ENCODE measurements at places on chromosomes 12 and 14. TPM values are rescaled to one million over a fixed set of nuclear protein-coding genes. Genes with fewer than 3 reads are reported as not detected.

Gene BDKRB2
- total RNA-seq, result 3.8 TPM

Gene RNASE4
- 12.1 TPM for total RNA-seq

Gene HIP1R
- 23.5 TPM for total RNA-seq

Gene KRT81
- 412 TPM for total RNA-seq

Gene HOXC5
- not detected for total RNA-seq

Gene OR10P1
- not detected for total RNA-seq

Gene NUDT4
- total RNA-seq, result 48.4 TPM

GRCh38 chr14:29222671-29223268 lies 456.2 kb downstream of the FOXG1 start:
- DNase-seq, result peak; percentile 65

DNA sequence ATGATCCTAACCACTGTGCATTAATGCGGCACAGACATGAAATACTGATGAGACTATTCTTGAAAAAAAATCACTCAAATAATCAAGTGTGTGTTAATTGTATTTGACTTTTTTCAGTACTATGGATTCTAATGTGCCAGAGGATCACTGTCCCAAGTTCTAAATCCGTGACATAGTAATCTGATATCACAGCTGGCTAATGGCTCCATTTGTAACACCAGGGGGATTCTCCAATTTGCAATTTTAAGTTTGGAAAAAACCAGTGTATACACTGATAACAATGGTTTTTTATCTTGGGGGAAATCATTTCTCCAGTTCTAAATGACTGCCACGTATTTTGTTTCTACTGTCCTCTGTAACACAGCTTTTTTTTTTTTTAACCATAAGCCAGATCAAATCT lies 33.0 kb downstream of the MPHOSPH9 start:
- DNase-seq, result no peak

DNA sequence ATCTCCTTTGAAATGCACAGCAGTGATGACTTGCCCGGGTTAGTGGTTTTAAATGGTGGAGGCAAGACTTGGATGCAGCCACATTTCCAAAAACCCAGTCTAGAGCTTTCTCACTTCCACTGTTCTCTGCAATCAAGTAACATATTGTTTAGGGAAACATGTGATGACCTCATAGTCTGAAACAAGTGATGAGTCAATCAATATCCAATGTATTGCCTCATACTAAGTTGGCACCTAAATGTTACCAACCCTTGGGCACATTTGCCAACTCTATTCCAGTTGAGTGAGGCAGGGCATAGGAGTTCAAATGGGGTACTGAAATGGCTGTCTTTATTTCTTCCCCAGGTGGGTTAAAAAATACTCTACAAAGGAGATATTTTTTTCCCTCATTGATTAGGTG lies 1105.4 kb downstream of the VRK1 start:
- no peak for DNase-seq

- DNase-seq, result peak; percentile 64
Measured at GRCh38 chr14:59187802-59188460, 536 bp upstream of the DAAM1 start.

DNA sequence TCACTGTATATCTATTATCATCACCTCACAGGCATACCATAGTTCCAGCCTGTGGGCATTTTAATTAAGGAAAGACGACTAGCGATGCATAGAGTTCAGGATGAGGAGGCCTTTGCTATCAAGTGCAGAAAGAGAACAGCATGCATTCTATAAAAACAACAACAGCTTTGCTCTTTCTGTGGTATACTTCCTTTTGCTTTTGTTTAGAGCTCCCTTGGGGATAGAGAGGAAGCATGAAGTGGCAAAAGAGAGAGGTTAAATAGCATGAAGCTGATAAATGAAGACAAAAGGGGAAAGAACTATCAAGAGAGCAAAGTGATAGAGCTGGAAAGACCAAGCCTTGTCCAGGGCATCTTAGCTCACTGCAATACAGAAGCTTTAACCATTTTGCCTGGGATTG lies 23.5 kb downstream of the IFNG-AS1 start:
- no peak for DNase-seq

DNA sequence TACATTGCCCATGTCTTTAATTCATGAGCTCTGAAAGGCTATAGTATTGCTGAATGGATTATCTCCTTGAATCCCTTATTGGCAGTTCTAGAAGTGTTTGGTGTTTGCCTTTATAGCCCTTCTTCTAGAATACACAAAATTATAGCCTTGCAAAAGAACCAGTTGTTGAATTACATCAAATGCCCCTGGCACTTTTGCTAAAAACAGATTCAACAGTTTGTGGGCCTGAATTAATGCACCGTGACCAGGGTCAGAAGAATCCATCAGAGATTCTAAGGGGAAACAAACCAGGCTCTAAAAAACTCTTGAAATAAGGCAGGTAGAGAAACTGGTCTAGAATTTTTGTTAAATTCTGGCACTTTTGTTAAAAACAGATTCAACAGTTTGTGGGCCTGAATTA lies 197.8 kb downstream of the SOX5 start:
- no peak for DNase-seq

GRCh38 chr14:52018252-52018651 lies 28.9 kb downstream of the RTRAF start:
- DNase-seq, result no peak

GRCh38 chr12:64258576-64258975 lies 36.5 kb upstream of the KICS2 start:
- peak; percentile 7 for DNase-seq

DNA sequence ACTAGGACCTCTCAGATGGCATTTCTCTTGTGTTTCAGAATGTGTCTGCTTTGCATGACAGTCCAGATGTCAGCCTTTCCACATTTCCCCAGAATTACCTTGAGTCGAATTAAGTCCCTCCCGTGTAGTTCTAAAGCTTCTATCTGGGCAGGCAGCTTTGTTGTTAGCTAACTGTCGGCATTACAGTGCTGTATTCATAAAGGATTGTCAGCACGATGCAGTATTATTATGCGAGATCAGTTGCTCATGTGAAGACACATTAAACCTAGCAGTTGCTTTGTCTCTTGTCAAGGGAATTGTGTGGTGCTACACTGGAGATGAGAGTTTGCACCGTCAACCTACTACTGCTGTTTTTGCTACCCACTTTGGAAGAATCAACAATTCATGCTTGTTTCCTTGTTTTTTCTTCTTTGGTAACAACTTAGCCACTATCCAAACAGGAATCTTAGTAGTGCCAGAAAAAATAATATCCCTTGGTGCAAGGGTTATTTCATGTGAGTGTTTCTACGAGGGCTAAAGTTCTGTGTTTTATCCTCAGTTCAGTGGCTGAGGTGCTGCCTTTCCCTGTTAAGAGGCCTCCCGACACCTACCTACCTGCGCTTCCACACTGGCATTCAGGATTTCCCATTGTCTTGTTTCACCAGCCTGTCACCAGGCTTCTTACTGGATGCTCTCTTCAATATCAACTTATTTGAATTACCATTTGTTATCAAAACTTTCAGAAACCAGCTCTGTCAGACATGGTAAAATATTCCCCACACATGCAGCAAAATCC lies 297.9 kb upstream of the G2E3 start:
- no peak for DNase-seq

DNA sequence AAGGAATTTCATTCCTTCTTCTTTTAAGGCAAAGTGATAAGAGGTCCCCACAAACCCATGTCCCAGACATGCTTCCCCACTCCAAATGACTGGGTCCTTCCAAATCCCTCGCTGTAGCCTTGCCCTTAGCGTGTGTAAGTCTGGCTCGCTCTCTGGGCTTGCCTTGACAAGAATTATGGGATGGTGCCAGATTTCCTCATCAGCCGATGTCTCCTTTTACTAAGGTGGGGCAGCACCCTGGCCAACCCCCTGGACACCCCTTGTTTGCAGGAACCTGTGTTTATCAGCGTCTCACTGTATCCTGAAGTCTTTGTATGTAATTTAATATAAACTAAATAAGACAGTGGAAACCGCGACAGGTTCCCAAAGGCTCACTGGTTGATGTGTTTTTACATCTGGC lies 493.3 kb downstream of the EGLN3 start:
- DNase-seq, result no peak

DNA sequence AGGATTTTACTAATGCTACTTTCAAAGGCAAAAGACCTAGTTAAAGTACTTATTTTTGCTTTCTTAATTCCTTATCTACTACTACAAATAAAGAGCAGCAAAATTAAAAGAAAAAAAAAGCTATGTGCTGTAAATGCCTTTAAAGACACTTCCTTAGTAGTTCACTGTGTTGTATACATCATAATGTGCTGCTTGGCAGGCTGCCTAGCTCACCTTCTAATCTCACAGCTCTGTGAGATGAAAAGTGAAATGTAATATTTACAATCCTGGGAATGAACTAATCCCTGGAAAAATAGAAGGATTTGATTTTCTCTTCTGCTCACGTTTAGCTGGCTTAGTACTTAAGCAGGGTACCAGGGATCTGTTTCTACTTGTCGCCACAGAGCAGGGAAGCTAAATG lies 184.4 kb upstream of the ALG10B start:
- no peak for DNase-seq

DNA sequence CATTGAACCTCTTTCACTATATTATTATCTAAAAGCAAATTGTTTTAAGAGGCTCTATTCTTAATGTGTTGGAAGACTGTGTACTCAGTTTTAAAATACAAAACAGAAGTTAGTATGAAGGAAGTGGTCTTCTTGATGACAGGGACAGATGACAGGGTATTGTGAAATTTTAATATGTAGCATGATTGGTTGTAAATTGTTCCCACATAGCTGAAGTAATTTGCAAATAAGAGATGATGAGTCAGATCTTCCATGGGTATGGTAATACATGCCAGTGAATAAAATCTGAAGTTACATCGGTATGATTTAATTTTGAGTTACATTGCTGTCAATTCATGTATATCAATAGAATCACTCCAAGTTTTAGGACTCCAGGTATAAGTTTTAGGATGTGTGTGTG lies 454.8 kb downstream of the AEBP2 start:
- DNase-seq, result peak; percentile 70

DNA sequence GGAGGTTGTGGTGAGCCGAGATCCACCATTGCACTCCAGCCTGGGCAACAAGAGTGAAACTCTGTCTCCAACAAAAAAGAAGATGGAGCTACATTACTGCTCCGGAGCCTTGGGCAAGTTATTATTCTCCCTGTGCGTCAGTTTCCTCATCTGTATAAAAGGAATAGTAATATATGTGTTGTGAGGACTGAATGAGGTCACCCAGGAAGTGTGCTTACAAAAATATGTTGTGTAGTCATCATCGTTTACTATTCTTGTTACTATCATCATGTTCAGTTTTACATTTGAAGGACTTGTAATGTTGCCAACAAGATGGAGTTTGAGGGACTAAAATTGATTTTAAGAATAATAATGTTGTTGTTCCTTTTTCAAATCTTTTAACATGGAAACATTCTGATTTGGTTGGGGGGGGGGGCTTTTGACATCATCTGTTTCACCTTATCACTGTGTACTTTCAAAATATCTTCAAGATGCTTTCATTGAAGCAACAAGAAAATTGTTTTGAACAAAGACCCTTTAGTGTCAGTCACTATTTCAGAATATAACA lies 156.8 kb downstream of the PDE3A start:
- peak; percentile 60 for DNase-seq

DNA sequence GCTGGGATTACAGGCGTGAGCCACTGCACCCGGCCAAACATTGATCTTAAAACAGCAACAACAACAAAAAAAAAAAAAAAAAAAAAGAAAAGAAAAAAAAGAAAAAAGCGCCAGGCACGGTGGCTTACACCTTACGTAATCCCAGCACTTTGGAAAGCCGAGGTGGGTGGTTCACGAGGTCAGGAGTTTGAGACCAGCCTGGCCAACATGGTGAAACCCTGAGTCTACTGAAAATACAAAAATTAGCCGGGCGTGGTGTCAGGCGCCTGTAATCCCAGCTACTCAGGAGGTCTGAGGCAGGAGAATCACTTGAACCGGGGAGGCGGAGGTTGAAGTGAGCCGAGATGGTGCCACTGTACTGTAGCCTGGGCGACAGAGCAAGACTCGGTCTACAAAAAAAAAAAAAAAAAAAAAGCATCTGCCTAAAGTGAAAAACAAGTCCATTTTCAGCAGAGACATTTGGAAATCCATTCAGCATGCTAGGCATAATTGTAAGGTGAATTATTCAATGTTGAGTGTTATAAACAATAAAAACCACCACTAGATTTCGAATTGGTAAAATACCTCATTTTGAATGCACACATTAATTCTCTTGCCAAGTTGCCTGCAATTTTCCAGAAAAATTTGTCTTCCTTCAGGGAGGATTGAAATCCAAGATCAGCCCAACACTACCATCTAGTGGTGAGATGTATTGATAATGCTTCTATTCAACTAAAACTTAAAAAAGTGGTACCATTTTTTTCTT lies 8.0 kb upstream of the CERS5 start:
- peak; percentile 71 for DNase-seq

- no peak for DNase-seq
Measured at GRCh38 chr12:6840330-6840729, 395 bp upstream of the GNB3 start.

GRCh38 chr14:25178255-25178654 lies 128.3 kb upstream of the STXBP6 start:
- no peak for DNase-seq

- peak; percentile 38 for DNase-seq
Measured at GRCh38 chr12:127459166-127459565, 807.8 kb upstream of the TMEM132C start.

- DNase-seq, result peak; percentile 66
Measured at GRCh38 chr12:75908961-75909605, 122.5 kb downstream of the PHLDA1 start.

DNA sequence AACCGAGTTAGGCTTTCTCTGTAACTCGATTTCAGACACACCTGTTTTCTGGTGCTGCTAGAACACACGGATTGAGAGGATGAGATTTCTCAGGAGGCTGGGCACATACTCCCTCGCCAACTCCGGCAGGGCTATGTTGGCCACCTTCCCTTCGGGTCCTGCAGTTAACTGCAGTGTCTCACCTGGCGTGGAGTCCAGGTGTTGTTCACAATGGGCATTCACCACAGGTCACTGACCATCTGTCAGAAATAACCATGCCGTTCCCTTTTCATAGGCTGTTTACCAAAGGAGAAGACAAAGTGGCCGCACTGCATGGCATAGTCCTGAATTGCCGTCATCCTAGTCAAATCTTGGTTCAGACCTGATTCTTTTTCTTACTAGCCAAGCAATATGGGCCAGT lies 5.5 kb upstream of the KCNH3 start:
- DNase-seq, result no peak

- peak; percentile 76 for DNase-seq
Measured at GRCh38 chr12:92961949-92962348, 32.9 kb upstream of the EEA1 start.

- DNase-seq, result no peak
Measured at GRCh38 chr12:23884909-23885308, 64.6 kb downstream of the SOX5 start.

- no peak for DNase-seq
Measured at GRCh38 chr12:95986635-95987570, 9.2 kb downstream of the HAL start.

GRCh38 chr12:88490425-88490824 lies 89.8 kb downstream of the KITLG start:
- DNase-seq, result no peak

GRCh38 chr14:47626151-47627035 lies 49.0 kb downstream of the MDGA2 start:
- DNase-seq, result no peak

DNA sequence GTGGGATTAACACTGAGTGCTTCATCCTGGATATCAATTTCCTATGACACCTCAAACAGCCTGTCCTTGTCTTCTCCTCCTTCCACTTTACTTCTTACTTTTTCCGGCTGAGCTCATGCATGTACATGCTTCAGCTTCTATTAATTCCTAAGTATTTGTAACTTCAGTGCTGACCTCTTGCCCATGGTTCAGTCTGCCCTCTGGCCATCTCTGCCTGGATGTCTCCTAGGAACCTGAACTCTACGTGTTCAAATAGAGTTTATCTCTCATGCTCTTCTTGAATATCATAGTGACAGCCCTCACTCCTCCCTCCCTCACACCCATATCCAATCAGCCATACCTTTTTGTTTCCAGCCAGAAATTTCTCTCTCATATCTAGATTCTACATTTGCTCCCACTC lies 141.6 kb downstream of the ATP23 start:
- no peak for DNase-seq
